ENCODE measurements at places on chromosomes 13 and 19. TPM values are rescaled to one million over a fixed set of nuclear protein-coding genes. Genes with fewer than 3 reads are reported as not detected.

DNA sequence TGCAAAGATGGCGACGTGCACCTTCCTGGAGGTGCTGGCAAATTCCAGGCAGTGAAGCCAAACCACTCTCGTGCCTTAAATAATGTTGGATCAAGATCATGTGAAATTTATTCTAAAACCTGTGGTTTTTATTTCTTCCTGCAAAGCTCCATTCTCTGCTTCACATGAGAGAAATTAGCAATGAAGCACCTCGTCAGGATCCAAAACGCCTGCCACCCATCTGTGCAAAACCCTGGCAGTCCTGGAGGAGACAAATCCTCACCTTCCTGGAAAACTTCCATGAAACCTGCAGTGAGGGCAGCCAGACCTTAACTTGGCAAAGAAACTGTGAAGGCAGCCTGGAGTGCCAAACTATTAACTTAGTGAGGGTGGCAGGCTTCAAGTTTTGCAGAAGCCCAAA is 47.6 kb downstream of the CHST8 start:
- no peak for DNase-seq

DNA sequence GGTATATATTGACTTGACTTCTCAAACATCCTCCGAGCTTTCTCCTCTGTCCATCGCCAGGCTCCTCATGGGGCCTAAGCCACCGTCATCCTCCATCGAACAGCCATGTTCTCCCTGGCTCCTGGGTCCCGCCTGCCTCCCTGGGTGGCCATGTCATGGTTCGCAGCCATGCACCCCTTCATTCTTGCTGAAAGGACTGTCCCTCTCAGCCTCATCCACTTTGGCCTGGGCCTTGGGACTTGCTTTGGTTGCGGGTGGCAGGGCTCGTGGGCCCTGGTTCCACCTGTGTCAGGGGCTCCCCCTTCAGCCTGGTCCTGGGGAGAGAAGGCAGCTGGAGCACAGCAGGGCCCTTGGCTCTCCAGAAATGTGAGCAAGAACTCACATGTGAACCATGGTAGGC is 183.8 kb downstream of the KATNAL1 start:
- DNase-seq, result no peak

- no peak for DNase-seq
These were observed 673 bp downstream of the ZNF486 start for GRCh38 chr19:20167651-20168122.

DNA sequence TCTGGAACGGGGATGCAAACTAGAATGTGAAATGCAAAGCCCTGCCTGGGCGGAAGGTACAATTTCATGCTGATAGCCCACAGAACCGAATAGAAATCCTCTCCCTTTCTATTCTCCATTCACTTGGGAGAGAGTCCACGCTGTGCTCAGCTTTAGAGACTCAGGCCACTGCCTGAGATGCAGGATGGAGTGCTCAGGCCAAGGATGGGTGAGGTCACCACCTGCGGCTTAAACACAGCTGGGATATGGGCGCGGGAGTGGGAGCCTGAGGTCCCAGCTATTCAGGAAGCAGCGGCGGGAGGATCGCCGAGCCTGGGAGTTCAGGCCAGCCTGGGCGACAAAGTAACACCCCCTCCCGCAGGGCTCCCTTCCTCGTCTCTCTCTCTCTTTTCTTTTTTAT is 446 bp upstream of the ZNF83 start:
- DNase-seq, result no peak

DNA sequence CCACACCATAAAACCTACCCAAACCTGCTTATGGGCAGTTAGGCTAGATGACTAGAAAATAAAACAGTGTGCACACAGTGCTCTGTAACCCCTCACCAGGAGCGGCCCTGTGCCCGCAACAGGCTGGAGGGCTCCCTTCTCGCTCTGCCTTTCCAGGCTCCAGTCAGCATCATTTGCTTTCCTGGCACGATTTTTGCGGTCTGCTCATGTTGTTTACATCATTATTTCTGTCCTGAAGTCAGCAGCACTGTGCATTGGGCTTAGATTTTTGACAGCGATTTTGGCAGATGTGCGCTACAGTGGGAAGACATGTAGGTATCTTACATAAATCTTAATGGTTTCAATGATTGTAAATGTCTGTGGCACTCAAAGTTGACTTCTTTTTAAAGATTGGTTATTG is 344.0 kb downstream of the MTUS2 start:
- no peak for DNase-seq

DNA sequence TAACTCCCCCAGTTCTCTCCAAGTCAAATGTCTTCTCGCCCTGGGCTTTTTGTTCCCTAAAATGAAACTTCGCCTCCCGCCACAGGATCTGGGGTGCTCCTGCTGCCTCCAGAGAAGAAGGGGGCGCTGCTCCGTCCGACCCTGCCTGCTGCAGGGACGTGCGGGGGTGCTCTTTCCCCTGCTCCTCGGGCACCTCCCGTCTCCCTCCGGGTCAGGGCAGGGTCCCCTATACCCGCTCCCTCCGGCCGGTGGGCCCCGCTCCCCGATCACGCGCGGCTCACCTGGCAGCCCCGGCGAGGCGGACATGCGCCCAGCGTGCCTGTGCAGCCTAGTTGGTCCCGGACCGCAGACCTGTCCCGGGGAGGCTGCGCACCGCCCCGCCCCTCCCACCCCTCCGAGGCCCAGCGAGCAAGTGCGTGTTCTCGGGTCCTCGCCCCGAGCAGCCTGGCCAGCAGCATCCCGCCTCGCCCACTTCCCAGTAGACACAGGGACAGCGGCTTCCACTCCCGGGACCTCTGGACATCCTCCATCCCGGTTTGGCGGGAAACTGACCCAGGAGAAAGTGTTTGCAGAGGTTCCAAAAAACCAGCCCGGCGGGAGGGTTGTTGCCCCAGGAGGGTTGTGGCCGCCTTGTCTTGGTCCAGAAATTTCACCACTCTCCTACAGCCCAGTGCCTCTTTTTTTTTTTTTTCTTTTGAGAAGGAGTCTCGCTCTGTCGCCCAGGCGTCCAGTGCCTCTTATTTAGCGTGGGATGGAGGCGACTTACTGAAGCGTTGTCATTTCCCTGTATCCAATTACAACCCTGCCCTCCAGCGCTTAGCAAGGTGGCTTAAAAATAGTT is at the start of gene OXGR1:
TSS of gene OXGR1 (minus strand) at position 460 of the 841 bp plus-strand sequence. CDS start 6,717 bp downstream, outside the sequence.
- no peak for DNase-seq

DNA sequence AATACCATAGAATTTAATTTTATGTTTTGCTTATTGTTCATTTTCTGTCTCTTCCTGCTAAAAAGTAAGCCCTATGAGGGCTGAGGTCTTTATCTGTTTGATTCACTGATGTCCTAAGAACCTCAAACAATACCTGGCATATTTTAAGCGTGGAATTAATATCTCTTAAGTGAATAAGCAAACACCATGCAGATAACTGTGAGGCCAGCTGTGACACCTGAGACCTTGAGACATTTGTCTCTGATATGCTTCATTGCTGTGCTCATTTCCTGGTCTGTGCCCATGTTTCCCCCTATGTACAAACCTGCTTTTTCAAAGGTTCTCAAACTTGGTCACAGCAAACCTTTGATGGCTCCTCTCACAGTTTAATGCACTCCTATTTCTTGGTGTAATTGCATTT is 254.6 kb downstream of the COG6 start:
- DNase-seq, result no peak

- no peak for DNase-seq
These were observed 44.5 kb downstream of the SLC7A9 start for GRCh38 chr19:32824916-32825608.

- peak; percentile 45 for DNase-seq
These were observed 35.0 kb downstream of the NAA16 start for GRCh38 chr13:41345914-41346589.

- no peak for DNase-seq
These were observed 325.7 kb downstream of the RFC3 start for GRCh38 chr13:34143637-34144036.

GRCh38 chr13:104875038-104875754 is 1660.3 kb downstream of the EFNB2 start:
- no peak for DNase-seq

GRCh38 chr19:10915130-10916091 is 13.0 kb downstream of the YIPF2 start:
- no peak for DNase-seq

- DNase-seq, result no peak
These were observed 739.1 kb downstream of the GPC5 start for GRCh38 chr13:92137520-92137919.

GRCh38 chr19:1291761-1292418 is 6.2 kb downstream of the EFNA2 start:
- no peak for DNase-seq

GRCh38 chr13:25165663-25166062 is 6.4 kb downstream of the AMER2 start:
- DNase-seq, result no peak

- DNase-seq, result peak; percentile 63
These were observed 145.6 kb downstream of the TNFRSF19 start for GRCh38 chr13:23715762-23716235.

Gene HIPK4
- total RNA-seq, result not detected

Gene ECSIT
- 39.7 TPM for total RNA-seq

Gene TYROBP
- total RNA-seq, result not detected

Gene ZNF417
- 9.7 TPM for total RNA-seq

Gene IFNL1
- not detected for total RNA-seq

Gene NKPD1
- total RNA-seq, result 0.28 TPM

Gene CEACAM7
- total RNA-seq, result not detected

Gene C13orf42
- not detected for total RNA-seq

Gene HS6ST3
- total RNA-seq, result not detected

Gene CACNG7
- not detected for total RNA-seq

Gene LIM2
- 0.24 TPM for total RNA-seq

Gene CYP4F8
- total RNA-seq, result not detected
